ENCODE measurements at places on chromosomes 2 and 18.

DNA sequence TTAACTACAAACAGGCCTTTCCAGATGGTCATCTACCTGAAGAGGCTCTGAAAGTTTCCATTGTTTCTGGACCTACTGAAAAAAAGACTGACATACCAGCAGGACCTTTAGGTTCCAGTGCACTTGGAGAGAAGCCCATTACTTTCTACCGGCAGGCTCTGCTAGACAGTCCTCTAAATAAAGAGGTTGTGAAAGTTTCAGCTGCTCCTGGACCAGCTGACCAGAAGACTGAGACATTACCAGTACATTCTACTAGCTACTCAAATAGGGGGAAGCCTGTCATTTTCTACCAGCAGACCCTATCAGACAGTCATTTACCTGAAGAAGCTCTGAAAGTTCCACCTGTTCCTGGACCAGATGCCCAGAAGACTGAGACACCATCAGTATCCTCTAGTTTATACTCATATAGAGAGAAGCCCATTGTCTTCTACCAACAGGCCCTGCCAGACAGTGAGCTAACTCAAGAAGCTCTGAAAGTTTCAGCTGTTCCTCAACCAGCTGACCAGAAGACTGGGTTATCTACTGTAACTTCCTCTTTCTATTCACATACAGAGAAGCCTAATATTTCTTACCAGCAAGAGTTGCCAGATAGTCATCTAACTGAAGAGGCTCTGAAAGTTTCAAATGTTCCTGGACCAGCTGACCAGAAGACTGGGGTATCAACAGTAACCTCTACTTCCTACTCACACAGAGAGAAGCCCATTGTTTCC, 65.8 kb downstream of the ALMS1 start:
- DNase-seq: no peak

GRCh38 chr2:156191527-156191926, 141.0 kb downstream of the NR4A2 start:
- DNase-seq: no peak

GRCh38 chr2:26557244-26557925, 79.5 kb upstream of the OTOF start:
- no peak for DNase-seq

DNA sequence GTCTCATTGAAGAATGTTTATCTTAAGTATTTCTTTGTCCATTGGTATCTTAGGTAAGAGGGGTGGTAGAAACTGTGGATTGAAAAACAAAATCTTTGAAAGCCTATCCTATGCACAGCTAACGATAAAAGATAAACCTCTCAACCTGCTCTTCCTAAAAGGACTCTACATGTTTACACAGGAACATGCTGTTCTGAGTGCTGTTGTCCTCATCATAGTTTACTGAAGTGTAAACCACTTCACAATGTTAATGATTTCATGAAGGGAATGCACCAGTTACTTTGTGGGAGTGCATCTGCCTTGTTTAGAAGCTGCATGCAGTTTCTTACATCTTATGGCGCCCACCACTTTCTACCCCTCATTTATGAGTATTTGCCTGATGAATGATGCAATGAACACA, 1.2 kb downstream of the ACMSD start:
- no peak for DNase-seq

- DNase-seq: no peak
Measured at GRCh38 chr18:46621871-46622270, 35.1 kb downstream of the LOXHD1 start.

GRCh38 chr18:43882358-43883055, 605.2 kb upstream of the SYT4 start:
- no peak for DNase-seq

GRCh38 chr18:62585274-62586150, 62.7 kb downstream of the ZCCHC2 start:
- DNase-seq: peak; percentile 32

DNA sequence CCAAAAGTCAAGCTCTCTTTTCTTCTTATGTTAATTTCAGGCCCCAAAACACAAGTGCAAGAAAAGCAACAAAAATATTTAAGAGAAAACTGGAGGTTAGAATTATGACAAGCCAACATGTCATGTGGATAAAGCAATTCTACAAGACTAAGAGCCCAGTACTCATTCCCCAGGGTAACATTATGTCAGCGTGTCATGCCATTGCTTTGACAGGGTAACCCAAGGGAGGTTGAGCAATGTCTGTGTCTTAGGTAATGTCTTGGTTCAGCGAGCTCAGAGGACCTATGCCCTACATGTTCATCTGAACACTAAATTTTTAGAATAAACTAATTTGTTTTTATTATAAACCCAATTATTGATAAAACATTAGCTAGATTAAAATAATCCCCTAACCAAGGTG, 173.2 kb upstream of the ZNF804A start:
- DNase-seq: no peak

GRCh38 chr18:80198994-80199748, 48.1 kb downstream of the PARD6G start:
- no peak for DNase-seq

DNA sequence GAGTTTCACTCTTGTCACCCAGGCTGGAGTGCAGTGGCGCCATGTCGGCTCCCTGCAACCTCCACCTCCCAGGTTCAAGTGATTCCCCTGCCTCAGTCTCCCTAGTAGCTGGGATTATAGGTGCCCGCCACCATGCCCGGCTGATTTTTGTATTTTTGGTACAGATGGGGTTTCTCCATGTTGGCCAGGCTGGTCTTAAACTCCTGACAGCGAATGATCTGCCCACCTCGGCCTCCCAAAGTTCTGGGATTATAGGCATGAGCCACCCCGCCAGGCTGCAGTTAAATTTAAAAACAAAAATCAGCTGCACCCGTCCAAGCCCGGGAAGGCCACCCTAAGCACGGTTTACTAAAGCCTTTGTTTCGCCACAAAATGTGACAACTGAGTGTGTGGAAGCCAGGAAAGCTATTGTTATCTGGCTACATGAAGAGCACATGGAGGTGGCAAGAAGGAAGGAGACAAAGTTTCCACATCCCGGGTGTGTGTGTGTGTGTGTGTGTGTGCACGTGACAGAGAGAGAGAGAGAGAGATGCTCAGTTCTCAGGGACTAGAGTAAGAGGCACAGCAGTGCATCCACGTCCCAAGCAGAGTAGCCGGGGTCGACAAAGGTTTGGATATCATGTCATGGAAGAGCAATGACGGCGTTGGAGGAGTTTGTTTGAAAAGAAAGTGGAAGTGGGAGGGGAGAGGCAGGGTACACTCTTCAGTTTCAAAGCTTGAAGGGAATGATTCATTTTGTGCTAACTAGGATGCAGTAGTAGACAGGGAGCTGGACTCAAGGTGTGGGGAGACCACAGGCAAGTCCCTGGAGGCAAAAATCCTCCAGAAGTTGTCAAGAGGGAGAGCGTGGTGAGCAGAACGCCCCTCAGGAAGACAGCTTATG, 20.1 kb downstream of the INPP5D start:
- no peak for DNase-seq

DNA sequence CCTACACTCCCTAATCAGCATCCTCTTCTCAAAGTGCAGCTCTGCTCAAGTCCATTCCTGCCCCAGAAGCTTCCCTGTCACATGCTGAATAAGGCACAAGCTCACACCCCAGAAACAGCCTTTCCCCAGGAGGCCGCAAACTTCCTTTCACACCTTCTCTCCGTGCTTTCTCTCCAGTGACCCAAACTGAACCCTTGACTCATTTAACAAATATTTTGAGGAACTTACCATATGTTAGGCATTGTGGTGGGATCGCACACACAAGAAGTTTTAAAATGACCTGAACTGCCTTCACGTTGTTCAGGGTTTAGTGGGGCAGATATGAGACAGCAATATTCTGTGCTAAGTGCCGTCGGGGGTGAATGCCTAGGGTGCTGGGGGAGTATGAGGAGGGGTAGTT, 161.3 kb downstream of the INSIG2 start:
- DNase-seq: no peak

- DNase-seq: no peak
Measured at GRCh38 chr2:132583666-132584360, 86.2 kb downstream of the LYPD1 start.

- DNase-seq: no peak
Measured at GRCh38 chr2:72139874-72140620, 7.6 kb downstream of the CYP26B1 start.

DNA sequence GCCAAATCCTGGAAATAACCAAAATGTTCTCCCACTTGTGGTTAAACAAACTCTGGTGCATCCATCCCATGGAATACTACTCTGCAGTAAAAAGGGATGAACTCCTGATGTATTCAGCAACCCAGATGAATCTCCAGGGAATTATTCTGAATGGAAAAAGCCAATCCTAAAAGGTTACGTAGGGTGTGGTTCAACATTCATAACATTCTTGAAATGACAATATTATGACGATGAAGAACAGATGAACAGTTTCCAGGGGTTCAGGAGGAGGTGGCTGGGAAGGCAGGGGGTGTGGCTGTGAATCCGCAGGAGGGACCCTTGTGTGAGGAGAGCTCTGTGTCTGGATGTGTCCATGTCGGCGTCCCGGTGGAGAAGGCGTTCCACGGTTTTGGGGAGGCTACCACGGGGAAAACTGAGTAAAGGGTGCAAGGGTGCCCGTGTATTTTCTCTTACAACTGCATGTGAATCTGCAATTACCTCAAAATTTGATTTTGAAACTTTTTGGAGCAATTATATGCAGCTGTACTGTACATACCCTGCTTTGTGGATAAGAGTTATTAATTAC, 47.3 kb downstream of the KCNG2 start:
- no peak for DNase-seq

DNA sequence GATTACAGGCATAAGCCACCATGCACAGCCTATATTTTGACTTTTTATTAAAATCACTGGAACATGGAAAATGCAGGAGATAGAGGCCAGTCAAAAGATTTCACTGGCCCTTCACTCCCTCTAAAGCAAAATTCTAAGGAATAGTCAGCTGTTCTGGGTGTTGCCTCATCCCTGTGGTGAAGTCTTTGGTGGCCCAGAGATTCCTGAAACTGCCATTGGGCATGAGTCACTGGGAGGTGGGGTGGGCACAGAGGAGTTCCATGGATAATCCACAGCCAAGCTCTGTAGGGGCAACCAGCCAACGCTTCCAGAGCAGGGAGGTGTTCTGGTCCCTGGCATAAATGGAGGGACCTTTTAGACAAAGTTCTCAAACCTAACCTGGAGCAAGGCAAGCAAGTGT, 89.7 kb upstream of the TTC39C start:
- no peak for DNase-seq

- no peak for DNase-seq
Measured at GRCh38 chr2:44097322-44097907, 71.3 kb upstream of the PPM1B start.

DNA sequence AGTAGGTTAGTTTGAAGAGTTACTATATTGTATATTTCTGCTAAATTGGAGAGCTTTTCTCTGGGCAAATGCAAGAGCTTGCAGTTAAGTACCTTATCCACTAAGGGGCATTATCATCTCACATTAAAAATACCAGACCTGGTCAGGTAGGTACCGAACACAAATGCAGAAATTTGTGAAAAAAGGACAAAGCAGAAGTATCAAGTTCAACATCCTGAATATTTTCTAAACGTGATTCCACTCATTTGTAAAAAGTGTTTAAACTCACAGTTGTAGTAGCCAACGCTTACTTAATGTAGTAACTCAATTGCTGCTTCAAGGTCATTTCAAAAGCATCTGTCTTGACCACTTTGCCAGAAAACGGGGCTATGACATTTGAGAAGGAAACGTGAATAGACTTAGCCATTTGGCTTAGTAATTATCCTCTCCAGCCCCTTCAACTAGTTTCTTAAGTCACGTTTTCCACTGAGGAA, 52.1 kb downstream of the CYRIA start:
- DNase-seq: no peak

- no peak for DNase-seq
Measured at GRCh38 chr2:174024524-174025270, 59.5 kb upstream of the SP3 start.

DNA sequence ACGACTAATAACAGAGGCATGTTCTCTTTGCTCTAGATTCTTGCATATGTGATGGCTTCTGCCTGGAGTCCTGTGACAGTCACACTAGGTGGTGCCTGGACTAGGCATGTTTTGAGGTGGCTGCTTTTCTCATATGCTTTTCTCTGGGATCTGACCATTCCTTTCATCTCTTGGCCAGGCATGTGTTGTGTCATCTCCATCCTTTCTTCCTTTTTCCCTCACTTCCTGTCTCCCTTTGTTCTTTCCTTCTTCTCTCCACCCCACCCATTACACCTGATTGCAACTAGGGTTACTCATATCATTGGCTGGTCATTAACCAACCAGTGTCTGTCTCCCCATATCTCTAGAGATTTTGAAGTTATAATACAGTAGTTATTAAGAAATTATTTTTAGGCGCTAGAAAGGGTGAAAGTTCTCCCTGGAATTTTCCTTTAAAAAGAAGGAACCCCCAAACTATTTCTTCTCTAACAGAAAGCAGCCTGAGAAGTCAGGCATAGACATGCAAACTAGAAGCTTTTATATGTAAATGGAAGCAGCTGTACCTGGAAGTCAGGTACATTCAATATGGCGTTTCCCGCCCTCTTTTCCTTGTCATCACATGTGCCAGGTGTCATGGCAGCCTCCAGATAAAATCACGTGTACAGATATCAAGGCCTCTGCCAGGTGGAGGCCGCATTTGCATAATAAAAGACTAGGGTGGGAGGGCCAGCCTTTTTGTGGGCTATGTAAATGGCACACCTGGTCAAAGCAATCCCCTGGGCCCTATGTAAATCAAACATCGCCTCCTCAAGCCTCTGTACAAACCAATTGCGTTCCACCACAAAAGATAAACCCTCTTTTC, 220.4 kb upstream of the MEX3C start:
- no peak for DNase-seq

- DNase-seq: no peak
Measured at GRCh38 chr2:210527286-210527685, 29.1 kb upstream of the CPS1 start.

DNA sequence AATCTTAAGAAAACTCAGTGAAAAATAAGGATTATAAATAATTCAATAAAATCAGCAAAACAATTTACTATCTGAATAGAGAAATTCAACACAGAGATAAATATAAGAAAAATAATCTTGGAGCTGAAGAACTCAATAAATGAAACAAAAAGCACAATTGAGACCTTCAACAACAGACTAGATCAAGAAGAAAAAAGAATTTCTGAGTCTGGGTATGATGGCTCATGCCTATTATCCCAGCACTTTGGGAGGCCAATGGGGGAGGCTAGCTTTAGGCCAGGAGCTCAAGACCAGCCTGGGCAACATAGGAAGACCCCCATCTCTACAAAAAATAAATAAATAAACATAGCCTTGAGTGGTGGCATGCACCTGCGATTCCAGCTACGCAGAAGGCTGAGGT, 1295.7 kb upstream of the NRXN1 start:
- no peak for DNase-seq

DNA sequence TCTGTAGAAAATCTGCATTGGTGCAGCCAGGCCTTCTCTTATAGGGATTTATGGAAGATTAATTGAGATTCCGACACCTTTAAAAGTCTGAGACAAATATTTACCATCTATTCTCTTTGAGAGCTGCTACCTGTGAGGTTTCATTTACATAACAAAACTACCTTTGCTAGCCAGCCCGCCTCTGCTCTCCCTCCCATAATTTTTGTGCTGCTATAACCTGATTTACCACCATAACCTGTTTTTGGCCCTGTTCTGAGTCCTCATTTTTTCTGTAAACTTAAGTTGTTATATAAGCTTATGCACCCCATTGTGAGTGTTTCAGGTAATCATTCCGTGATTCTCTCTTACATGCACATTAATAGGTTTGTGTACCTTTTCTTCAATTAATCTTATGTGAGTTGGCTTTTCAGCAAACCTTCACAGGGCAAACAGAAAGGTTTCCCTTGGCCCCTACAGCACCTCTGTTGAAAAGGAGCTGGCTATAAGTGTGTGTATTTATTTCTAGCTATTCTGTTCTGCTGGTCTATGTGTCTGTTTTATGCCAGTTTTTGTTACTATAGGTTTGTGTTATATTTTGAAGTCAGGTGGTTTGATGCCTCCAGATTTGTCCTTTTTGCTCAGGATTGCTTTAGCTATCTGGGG, 114.9 kb upstream of the XIRP2 start:
- no peak for DNase-seq

All from stimulated activated CD4-positive, alpha-beta T cell treated with anti-CD3 and anti-CD28 coated beads, TNF-alpha, amount 100 ng/mL, for 24 hours (primary cell).